ENCODE measurements at places on chromosomes 6 and 20.

DNA sequence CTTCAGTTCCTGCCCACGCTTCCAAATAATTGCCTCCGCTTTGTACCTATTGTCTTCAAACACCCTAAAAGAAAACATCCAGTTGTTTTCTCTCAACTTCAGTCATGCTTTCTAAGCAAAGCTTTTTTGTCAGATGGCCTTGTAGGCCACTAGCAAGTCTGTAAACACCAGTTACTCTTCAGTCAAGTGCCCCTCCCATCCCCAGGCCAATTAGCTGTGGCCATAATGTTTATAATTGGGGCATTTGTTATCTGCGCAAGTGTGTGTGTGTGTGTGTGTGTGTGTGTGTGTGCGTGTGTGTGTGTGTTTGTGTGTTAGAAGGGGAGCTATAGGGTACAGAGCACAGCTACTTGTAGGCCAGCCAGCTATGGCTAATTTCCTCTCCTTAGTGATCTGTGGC lies 272.4 kb upstream of the MARCKS start:
- DNase-seq: no peak

- DNase-seq: no peak
Observed at GRCh38 chr6:117195728-117196127, 69.6 kb upstream of the VGLL2 start.

- DNase-seq: no peak
Observed at GRCh38 chr20:33175123-33175522, 7.2 kb downstream of the BPIFA2 start.

- peak; percentile 87 for DNase-seq
Observed at GRCh38 chr20:10217721-10218410, 764 bp upstream of the SNAP25 start.

DNA sequence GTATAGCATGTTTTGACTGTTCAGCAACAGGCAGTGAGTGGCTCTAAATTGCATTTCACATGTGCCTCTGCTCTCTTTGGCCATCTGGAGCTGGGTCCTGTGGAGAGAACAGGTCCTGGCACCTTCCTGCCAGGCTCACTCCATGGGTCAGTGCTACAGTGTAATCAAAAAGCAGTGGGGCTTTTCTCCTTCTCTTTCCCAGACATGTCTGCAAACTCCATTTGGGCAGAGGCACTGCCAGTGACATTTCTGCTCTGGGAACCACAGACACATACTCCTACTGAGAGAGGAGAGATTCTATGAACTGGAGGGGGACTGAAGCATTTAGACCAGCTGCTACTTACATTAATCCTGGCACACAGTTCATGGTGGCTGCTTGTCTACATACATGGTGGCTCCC lies 68.3 kb upstream of the TRAF3IP2 start:
- DNase-seq: no peak

- peak; percentile 55 for DNase-seq
Observed at GRCh38 chr6:53484476-53485280, 60.2 kb downstream of the GCLC start.

All from fibroblast of skin of abdomen (primary cell).